ENCODE measurements at places on chromosomes 6 and 20.
A peak's percentile ranks its signal among the peaks of the same experiment; 100 is the strongest.

- DNase-seq = no peak
Observed at GRCh38 chr6:3501826-3502500, 45.1 kb upstream of the SLC22A23 start.

- DNase-seq = peak; percentile 39
Observed at GRCh38 chr6:28865401-28866204, 58.2 kb downstream of the TRIM27 start.

- no peak for DNase-seq
Observed at GRCh38 chr6:159594750-159595117, 98.3 kb downstream of the SOD2 start.

- DNase-seq = no peak
Observed at GRCh38 chr6:402901-403658, 11.5 kb downstream of the IRF4 start.

DNA sequence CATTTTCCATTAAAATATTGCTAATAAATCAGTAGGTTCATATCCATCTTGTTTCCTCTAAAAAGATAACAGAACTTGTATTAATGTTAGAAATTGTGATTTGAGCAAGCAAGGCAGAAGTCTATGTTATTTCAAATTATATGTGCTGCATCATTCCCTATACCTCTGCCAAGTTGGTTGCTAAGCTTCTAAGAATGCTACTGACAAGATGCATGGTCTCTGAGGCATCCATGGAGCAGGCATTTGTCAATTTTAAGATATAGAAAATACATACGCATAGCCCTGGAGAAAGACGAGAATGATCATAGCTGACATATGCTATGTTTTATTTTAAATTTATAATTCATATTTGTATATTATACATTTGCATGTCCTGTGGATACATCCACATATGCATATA, 168.3 kb upstream of the THEMIS start:
- no peak for DNase-seq

DNA sequence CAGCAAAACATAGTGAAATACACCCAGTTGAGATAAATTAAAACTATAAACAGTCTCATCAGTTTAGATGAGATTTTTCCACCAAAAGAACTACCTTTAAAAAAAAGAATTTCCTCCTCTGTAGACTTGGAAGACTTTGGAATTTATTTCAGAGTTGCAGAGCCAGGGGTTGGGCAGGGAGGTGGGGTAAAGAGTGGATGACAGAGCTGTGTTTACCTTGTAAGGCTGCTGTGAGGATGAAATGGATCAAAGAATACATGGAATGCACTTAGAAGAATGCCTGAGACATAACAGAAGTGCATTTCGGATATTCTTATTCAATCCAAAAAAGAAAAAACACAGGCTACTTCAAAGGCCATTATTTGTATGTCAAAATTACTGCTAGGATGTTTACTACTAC, 6.4 kb upstream of the LY86 start:
- no peak for DNase-seq

DNA sequence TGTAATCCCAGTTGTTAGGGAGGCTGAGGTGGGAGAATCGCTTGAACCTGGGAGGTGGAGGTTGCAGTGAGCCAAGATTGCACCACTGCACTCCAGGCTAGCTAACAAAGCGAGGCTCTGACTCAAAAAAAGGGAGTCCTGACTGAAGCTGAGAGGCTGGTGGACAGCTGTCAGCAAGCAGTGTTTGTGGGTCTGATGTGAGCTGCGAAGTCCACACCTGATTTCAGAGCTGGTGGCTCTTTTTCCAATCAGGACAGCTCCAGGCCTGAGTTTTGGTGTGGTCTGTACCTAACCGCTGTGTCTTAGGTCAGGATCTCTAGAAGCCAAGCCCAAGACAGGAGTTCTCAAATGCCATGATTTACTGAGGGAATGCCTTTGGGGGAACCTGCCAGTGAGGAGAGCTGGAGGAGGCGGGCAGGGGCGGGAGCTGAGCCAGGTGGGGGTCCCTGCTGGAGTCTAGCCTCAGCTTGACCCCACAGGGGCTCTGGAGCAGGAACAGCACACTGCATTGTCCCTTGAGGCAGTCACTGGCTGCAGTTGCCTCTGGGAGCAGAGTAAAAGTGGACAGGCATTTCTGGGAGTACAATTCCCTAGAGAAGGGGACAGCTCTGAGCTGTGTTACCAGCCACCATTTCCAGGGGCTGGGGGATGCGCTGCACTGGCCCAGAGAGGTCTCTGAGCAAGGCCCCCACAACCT, 5.0 kb downstream of the GFRA4 start:
- DNase-seq = no peak

DNA sequence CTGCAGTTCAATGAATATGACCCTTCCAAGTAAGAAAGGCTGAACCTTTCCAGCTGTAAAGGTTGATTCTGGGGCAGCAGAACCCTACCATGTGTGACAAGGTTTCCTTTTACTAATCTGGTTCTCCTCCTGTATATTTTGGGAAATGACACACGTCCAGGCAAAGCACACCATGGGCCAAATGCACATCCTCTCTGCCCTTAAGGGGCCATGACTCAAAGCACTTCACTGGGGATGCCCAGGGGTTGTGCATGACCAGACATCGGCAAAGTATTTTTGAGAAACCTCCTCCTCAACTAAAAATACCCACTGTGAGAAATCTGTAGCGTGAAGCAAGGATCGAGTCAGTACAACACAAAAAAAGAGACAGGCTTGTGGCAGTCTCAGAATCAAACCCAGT, 174.7 kb downstream of the BACH2 start:
- DNase-seq = no peak

DNA sequence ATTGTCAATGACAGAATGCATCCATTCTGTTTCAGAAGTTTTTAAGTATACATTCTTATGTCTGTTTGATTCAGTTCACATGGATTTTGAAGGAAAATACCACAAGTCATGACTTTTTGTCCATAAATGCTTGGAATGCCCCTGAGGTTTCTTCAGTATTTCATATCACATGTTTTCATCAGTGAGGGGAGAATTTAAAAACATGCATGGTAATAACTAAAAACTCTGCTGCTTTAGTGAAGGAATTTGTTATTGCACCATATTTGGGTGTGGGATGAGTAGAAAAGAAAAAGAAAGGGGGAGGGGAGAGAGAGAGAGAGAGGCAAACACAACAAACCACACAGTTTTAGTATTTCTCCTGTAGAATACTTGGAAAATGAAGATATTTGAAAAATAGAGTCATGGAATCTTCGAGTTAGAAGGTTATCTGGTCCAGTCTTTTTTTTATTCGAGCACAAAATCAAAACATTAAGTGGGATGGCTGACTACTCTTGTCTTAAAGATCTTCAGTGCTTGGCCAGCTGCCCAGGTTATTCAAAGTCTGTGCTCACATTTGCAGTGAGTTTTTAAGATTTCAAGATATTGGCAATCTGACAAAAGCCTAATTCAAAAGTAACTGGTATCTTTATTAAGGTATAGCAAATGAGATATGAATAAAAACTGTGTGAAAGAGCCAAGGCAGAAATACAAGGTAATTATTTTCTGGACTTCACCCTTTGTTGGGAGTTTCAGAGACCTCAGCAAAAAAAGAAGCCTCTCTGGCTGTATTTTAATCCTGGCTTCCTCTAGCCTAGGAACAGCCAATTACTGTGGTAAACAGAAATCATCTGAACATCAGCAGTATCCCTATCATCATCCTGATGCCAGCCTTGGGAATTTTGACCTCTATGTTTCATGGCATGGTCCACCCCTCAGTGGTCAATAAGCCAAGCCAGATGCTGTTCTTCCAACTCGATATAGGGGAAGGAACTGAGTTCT, 687.9 kb upstream of the CITED2 start:
- peak; percentile 30 for DNase-seq

Data from NCI-H460 (cell line).